ENCODE measurements at places on chromosomes 7 and 10.

- DNase-seq: no peak
These were observed 64.4 kb downstream of the NPTX2 start for GRCh38 chr7:98681511-98681910.

DNA sequence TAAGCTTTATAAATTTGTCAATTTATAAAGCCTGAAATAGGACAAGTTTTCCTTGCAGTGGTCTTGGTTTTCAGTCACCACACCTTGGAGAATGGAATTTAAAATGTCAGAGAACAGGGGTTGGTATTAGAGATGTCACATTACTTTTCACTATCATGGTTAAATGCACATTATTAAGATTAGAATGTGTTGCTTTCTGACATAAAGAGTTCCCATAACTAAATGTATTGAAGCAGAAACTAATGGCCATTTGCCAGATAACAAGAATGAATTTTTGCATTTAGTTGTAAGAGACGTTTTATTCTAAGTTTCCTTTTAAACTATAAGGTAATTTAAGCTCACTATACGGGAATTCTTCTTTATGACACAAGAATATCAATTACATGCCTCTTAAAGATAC, 172.3 kb downstream of the ARL4A start:
- DNase-seq: no peak

- no peak for DNase-seq
These were observed 189.2 kb upstream of the PODXL start for GRCh38 chr7:131745390-131746248.

DNA sequence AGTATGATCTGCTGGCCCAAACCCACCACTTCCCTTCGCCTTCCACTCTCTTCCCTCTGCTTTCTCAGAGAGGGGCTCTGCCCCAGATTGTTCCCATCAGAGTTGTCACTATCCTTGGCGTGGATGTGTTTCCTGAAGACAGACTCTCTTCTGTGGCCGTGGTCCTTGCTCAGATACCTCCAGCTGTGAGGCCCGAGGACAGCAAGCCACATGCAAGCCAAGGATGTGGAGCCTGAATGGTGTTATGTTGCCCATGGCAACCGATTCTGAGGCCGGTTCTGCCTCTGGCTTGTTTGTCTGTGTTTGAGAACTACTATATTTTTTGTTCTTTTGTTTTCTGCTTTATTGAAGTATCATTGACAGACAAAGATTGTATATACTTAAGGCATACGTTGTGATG, 247.4 kb upstream of the PODXL start:
- DNase-seq: no peak

DNA sequence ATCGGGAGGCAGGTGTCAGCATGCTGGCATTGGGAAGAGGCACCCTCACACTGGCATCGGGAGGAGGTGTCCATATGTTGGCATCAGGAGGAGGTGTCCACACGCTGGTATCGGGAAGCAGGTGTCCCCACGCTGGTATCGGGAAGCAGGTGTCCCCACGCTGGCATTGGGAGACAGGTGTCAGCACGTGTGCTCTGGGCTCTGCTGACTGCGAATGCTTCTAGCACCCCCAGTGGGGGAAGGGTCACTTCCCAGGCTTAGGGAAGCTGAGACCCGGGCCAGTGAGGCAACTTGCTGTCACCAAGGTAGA, 92.5 kb upstream of the IKZF1 start:
- no peak for DNase-seq

Data from activated T-cell treated with anti-CD3 and anti-CD28 coated beads for 1 hour (primary cell).